ENCODE measurements at places on chromosomes 16 and 17. TPM values are rescaled to one million over a fixed set of nuclear protein-coding genes. Genes with fewer than 3 reads are reported as not detected.

DNA sequence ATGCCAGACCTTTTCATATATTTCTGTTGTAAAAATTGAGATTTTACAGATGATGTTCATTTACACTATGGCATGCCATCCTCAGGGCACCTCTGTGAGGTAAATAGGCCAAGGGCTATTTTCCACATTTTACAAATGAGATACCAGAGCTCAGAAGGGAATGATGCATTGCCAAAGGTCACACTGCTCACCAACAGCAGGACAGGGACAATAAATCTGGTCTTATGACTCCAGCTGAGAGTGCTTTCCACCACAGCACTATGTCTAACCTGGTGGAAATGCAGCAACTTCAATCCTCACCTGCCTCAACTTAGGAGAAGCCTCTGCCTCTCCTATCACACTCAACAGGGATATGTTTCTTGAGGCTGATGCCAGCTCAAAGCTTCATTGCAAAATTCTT lies 40.6 kb downstream of the GRIN2A start:
- DNase-seq = no peak

ADORA2B gene
- polyA plus RNA-seq = 4.8 TPM

GRCh38 chr16:69893106-69893505 lies 58.0 kb upstream of the CLEC18A start:
- no peak for DNase-seq

GRCh38 chr16:61780161-61780560 lies 256.1 kb downstream of the CDH8 start:
- no peak for DNase-seq

GNGT2 gene
- 3.0 TPM for polyA plus RNA-seq

DNA sequence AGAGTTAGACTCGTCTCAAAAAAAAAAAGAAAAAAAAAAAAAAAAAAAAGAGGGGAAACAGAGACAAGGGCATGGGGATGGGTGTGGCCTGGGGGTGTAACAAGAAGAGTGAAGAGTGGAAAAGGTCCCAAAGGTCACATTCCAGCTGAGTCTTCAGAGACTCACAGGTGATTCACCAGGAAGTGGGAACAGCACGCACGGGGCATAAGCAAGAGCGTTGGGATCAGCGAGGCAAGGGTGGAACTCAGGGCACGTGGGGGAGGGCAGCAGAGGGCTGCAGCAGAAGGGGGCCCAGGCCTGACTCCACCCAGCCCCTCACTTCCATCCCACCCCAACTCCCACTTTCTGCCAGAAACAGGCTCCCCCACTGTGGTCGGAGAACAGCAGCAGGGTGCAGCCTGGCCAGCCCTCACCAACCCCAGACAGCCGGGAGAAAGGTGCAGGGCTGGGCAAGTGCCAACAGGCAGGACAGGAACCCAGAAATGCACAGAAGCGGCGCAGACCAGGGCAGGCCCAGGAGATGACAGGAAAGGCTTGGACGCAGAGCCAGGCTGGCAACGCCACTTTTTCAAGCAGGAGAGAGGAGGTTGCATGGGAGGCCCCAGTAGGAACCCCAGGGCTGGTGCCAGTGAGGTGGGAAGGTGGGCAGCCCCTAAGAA lies 3.3 kb downstream of the MEAK7 start:
- DNase-seq = no peak

GRCh38 chr16:68155425-68155824 lies 70.3 kb downstream of the NFATC3 start:
- no peak for DNase-seq

HIC1 gene
- polyA plus RNA-seq = 15.1 TPM

Data from right lung (tissue), 10 donors.